CD4-positive, alpha-beta T cell treated with Interleukin-6 for 4 hours (primary cell): ENCODE measurements at places on chromosomes 7 and 10.

DNA sequence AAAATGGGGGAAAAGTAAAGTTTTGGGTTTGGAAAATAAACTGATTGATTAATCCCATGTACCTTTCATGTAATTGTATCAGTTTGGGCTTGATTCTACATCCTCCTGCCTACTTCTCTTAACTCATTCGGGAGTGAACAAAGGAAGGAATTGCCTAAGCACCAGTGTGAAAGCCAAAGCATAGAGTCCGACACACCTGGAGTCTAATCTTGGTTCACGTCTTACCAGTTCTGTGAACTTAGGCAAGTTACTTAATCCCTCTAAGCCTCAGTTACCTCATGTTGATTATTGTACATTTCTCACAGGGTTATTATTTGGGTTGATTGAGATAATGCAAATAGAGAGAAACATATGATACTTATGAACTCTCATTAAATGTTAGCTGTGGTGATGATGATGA, 41.1 kb upstream of the PRPS1L1 start:
- DNase-seq: no peak

DNA sequence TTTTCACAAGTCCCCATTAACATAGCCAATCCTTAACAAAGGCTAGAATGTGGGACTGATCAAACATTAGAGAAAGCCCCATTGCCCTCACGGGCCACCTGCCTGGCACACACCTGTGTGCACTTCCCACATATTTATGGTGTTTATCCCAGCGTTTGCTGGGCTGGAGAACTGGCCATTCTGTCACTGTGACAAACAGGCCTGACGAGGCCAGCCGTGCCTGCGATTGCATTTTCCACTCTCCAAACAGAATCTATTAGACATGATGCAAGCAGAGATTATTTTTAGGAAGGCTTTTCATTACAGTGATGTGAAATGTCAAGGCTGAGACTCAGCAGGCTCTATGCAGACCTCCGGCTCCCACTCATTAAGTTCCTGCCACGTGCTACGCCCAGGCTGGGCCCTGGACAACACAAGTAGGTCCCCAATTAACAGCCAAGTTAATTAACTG, 20.4 kb downstream of the PTPRN2 start:
- DNase-seq: no peak

DNA sequence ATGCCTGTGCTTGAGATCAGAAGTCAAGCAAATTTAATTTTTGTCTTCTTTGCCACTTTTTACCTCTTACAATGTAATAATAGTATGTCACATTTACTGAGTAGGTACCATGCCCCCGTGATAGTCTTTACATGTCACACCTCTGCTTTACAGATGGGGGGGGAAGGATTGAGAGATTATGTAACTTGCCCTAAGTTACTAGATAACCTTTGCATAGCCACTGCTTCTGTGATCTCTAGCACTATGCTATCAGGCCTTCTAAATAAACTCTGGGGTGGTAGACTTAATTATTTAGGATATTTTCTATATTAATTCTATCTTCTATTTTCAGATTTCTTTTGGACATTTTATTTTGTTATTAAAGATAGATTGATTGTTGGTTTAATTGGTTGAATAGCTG, 514.4 kb downstream of the SUGCT start:
- DNase-seq: no peak

DNA sequence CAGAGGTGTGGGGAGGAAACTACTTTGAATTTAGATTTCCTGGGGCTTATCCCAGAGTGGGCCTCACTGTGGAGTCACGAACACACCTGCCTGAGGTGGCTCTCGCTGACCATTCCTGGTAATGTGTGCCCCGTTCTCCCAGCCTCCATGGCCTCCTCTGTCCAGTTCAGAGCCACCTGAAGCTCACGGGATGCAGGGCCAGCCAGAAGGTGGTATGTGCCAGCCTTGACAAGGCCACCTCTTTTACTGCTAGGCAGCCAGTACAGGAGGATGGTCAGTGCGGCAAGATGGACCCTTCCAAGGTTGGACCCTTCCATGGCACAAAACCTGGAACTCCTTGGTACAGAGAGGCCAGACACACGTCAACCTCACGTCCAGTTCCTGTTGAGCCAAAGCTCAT, 210.3 kb downstream of the DNAJB6 start:
- no peak for DNase-seq

GRCh38 chr7:74026903-74027682, 880 bp upstream of the ELN start:
- peak; percentile 62 for DNase-seq

DNA sequence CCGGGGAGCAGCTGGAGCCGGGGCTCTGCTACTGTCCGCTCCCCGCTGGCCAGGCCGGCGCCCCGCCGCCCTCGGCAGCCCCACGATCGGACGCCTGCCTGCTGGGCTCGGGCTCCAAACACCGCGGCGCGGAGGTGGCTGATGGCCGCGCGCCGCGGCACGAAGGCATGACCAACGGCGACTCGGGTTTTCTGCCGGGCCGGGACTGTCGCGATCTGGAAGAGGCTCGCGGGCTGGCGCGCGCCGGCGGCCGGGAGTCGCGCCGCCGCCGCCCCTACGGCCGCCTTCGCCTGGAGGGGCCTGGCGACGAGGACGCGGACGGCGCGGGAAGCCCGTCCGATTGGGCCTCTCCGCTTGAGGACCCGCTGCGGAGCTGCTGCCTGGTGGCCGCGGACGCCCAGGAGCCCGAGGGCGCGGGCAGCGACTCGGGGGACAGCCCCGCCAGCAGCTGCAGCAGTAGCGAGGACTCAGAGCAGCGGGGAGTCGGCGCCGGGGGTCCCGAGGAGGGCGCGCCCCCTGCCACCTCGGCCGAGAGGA, 570 bp downstream of the TBC1D12 start:
- DNase-seq: no peak

- DNase-seq: no peak
These were observed 147.8 kb downstream of the ADCY1 start for GRCh38 chr7:45721686-45722598.

DNA sequence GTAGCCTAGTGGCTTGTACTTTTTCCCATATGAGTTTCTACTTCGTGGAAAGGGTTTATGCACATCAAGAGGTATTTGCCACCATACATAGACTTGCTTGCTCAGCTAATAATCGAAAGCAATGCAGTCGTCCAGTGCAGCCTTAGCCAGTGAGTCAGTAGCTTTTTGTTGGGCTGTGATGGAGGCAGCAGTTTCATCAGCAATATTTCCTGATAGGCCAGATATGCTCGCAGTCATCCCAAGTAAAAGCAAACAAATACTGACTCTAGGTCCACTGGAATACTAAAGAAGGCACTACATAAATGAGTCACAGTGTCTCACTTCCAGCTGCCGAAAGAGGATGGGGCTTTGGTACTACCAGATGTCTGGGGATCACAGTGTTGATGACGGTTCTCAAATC, 2.1 kb upstream of the BNIP3 start:
- no peak for DNase-seq

- peak; percentile 60 for DNase-seq
These were observed at the start of gene LRRN3 for GRCh38 chr7:111090846-111091245. Gene LRRN3 (plus strand): TSS chr7:111091127. CDS start chr7:111122773, 31,646 bp downstream.

DNA sequence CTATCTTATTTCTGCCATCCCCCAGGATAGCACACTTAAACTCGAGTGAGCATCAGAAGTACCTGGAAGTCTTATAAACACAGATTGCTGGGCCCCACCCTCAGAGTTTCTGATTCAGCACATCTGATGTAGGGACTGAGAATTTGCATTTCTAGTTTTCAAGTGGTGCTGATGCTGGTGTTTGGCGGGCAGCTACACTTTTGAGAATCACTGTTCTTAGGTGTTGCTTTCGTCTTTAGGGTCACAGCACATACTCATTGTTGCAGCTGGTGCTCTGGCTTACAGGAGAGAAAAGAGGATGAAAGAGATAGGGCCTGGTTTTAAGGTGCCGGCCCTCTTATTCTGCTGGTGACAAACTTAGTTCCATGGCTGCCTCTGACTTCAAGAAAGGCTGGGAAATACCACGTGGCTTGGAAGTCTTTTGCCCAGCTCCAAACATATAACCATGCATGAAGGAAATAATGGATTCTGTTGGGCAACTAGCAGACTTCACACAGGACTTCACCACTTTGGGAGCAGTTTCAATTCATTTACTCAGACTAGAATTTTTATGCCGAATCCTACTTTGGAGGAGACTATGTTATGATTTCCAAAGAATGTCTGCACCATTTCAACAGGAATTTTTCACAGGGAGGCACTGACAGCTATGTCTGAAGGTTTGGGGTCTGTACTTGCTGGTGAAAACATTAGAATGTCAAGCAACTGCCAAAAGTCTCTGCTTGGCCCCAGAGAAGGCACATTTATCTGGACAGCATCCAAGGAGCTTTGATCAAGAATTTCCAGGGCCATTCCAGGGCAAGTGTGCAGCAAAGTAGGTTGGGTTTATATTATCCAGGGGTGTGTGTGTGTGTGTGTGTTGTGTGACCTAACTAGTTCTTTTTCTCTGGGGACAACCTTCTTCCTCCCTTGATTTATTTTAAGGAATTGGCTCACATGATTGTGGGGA, 6.9 kb upstream of the MINDY4 start:
- DNase-seq: no peak

DNA sequence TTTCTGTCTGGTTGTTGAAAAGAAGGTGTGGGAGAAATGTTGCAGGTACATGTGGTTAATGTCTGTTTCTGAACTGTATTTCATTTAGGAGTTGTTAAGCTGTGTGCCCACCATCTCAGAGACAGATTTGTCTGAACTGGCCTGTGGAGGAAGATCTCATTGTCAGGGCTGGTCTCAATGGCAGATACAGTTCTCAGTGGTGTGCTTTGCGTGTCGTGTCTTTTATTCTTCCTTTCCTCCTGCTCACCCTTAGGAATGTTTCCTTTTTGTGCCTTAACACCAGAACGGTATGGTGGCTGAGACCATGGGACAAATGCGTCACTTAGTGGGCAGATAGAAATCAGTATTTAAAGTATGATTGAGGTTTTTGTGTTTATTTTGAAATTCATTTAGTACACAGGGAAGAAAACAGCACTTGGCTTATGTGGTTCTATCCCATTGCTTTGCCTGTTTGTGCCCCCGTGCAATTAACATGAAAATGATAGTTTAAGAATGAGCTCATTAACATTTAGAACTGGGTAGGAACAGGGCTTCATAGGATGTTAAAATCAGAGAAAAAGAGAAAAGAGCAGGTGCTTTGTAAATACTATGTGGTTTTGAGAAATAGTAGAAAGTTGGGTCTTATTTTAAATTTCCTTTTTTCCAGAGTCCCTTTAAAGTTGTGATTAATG, 112.6 kb downstream of the AUTS2 start:
- no peak for DNase-seq

GRCh38 chr7:116576350-116577319, 51.8 kb downstream of the CAV1 start:
- no peak for DNase-seq

GRCh38 chr7:128014811-128015210, 16.4 kb downstream of the LRRC4 start:
- DNase-seq: no peak

DNA sequence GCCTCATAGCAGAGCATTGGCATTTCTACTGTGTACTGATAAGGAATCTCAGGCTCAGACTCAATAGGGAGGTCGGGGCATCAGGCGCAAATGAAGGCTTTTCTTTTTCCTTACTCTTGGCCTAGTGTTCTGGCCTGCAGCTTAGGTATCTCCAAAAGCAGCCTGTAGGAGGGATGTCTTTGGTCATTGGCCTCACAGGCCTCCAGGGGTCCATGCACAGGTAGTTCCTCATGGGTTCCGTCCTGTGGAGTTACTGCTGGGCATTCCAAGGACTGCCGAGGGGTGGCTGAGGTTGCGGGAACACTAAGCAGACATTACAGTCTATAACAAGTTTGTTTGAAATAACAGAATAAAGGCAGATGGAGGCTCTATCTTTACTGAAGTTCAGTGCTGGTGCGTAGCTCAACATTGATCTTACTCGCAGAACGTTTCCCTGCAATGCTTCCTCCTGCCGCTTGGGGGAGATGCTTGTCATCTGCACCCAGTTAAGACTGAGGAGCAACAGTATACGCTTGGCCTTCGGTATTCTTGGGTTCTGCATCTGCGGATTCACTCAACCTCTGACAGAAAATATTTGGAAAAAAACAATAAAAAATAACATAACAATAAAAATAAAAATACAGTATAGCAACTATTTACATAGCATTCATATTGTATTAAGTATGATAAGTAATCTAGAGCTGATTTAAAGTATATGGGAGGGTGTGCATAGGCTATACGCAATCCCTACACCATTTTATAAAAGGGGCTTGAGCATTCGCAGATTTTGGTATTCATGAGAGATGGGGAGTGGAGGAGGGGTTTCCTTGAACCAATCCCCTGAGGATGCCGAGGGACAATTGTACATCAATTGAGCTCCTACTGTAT, 58.9 kb downstream of the SH2D4B start:
- DNase-seq: peak; percentile 49

GRCh38 chr10:21746118-21746517, 212.1 kb downstream of the MLLT10 start:
- DNase-seq: peak; percentile 50

- DNase-seq: no peak
These were observed at the start of gene TMEM72 for GRCh38 chr10:44911081-44911540. Gene TMEM72 (plus strand): TSS chr10:44911337. CDS start chr10:44911513, 176 bp downstream.

- no peak for DNase-seq
These were observed 7.4 kb upstream of the TRPV6 start for GRCh38 chr7:142892951-142893350.

- no peak for DNase-seq
These were observed 127.5 kb downstream of the TES start for GRCh38 chr7:116337800-116338199.

- DNase-seq: no peak
These were observed 1.4 kb upstream of the HOXA6 start for GRCh38 chr7:27148756-27149641.

- DNase-seq: no peak
These were observed 49.8 kb downstream of the STK31 start for GRCh38 chr7:23759671-23760391.

GRCh38 chr7:100567751-100568175, 5.9 kb downstream of the SAP25 start:
- DNase-seq: no peak

GRCh38 chr10:356452-356851, 221.2 kb downstream of the ZMYND11 start:
- DNase-seq: no peak

- no peak for DNase-seq
These were observed 473.9 kb downstream of the AUTS2 start for GRCh38 chr7:70072220-70072619.

DNA sequence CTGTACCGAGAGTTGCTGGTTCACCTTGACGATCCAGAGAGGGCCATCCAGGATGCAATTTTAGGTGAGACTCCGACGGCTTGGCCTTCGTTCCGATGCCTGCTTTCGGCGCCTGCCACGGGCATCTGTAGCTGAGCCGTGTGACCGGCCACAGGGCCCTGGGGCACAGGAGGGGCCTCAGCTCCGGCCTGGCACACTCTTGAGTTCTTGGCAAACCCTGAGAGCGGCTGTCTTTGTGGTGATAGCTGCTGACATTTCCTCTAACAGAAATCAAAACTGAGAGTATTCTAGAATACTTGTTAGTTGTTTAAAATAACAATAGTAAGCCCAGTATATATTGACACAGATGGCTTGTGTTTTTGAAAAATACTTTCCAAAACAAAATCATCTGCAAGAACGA, 52.2 kb upstream of the SUN1 start:
- DNase-seq: no peak

- no peak for DNase-seq
These were observed 165.4 kb upstream of the DPP6 start for GRCh38 chr7:153886506-153887441.
